NCI-H510A (cell line): ENCODE measurements at places on chromosomes 2 and 18.

DNA sequence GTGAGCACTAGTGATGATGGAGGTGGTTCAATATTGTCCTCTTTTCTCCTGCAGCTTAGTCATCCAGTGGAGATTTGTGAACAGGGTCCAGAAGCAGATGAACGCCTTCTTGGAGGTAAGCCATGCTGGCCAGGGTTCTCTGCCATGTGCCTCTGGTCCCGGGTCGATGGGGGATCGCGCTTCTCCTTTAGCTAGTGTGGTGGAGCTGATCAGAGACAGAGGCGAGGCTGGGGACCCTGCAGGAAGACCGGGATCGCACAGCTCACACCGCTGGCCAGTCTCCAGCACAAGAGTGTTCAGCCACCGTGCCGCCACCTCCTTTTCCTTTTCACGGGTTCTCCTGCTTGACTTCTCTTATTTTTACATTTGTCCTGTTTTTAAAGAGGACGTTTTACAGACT, 243.4 kb downstream of the ALPK2 start:
- no peak for DNase-seq

- DNase-seq: no peak
Measured at GRCh38 chr18:5710235-5710634, 166.4 kb upstream of the EPB41L3 start.

DNA sequence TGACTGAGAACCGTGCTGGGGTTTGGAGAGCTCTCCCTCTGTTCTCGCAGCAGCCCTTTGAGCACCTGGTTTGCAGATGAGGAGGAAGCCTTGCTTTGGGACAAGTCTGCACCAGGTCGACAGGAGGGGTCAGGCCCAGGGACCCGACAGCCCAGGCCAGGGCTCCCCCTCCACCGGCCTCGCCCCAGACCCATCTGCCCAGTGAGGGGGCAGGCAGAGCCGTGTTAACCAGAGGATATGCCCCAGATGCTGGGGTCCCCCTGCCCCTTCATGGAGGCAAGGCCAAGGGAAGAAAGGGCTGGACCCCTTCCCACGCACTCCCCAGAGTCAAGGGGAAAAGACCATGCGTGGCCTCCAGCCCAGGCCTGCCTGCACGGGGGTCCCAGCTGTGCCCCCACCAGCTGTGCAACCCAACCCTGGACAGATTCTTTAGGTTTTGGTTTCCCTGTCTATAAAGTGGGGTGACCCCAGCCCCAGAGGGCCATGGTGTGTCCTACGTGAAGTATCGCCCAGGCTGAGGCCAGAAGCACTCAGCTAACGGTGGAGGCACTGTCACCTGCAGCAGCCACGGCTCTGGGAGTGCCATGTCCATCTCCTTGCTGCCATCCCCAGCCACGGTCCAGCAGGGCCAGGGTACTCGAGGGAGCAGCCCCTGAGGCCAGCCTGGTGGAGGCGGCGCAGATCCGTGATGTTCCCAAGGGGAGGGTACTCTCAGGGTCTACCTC, 4.8 kb upstream of the SNED1 start:
- no peak for DNase-seq

DNA sequence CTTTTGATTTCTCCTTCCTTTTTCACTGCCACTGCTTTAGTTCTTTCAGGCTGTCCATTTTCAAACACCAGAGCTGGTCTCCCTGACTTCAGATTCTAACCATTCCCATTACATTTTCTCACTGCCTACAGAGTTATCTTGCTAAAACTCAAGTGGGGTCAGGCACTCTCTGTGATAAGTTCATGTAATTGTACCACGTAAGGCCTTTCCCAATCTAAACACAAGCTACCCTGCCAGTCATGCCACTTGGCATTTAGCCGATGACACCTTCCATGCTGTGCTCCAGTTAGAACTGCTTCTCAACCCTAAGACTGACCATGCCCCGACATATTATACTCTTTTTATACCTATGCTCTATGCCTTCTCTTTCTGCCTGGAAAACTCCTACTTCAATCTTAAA, 592.4 kb downstream of the DPP10 start:
- DNase-seq: no peak

DNA sequence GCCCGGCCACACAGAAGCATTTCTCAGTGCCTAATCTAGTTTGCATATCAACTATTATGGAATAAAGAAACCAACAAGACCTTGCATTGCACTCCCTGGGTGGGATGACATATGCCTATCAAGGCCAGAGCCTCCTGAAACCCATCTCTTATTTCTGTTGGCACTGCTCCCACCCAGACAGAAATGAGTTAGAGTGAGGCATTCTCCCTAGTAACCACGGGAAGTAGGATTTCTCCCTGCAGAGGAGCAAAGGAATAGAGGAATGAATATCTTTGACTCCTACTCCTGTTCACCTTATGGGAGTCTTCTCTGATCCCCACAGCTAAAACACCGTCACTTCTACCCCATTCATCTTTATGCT, 24.2 kb upstream of the SCYGR1 start:
- DNase-seq: no peak

GRCh38 chr2:176395273-176395854, 126.1 kb downstream of the MTX2 start:
- no peak for DNase-seq

DNA sequence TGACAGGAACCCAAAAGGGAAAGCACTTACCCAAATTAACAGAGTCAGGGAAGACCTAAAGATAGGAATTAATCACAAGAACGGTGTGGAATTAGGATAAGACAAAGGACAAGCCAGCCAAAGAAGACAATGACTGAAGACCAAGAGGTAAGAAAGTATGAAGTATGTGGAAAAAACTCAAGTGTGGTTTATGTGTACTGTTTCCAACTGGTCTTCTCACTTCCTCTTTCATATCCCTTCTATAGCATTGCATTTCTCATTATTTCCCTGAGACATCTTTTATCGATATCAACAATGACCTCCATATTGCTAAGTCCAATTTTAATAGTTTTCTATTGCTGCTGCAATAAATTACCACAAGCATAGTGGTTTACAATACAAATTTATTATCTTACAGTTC, 313.5 kb upstream of the SLC39A10 start:
- DNase-seq: no peak

- DNase-seq: no peak
Measured at GRCh38 chr2:201007584-201007998, 44.1 kb upstream of the ORC2 start.

GRCh38 chr2:41830600-41830999, 217.2 kb upstream of the PKDCC start:
- no peak for DNase-seq

DNA sequence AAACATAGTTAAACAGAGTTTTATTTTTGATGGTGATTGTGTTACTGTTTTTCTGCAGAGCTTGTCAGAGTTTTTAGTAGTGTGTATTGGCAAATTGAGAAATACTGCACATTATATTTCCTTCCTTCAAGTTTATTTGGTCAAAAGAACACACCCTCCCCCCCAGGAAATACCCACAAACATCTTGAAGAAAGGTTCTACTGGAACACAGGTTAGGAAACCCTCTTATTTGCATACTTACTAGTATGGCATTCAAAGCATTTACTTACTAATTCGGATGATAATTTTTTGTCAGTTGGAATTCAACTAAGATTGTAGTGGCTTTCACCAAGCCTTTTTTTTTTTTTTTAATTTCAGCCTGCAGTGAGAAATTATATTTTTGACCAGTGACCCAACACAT, 9.1 kb downstream of the CAB39 start:
- no peak for DNase-seq

GRCh38 chr2:2930841-2931240, 446.8 kb downstream of the EIPR1 start:
- DNase-seq: no peak

GRCh38 chr2:38862476-38862875, 13.3 kb downstream of the DHX57 start:
- DNase-seq: no peak

DNA sequence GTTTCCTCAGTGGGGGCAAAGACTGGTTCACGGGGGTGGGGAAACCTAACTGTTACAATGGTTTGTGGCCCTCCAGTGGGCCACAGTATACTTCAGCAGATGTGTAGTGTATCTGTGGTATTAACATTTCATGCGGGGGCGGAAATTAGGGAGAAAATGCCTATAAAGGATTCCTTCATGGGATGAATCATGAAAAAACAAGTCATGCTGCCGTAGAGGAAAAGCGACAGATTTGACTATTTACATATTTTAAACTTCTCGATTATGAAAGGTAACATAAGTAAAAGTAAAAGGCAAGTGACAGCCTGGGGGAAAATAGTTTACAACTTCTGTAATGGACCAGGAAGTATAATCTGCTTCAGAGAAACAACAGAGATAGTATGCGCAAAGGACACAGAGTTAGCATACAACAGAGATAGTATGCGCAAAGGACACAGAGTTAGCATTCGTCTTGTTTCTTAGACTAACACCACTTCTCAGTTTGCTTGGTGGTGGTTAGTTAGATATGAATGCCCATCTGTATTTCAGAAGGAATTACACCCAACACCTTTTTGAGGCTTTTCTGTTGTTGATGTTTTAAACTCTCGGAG, 41.1 kb downstream of the MRPS9 start:
- no peak for DNase-seq

GRCh38 chr2:146912536-146912935, 932.3 kb upstream of the ACVR2A start:
- DNase-seq: no peak

DNA sequence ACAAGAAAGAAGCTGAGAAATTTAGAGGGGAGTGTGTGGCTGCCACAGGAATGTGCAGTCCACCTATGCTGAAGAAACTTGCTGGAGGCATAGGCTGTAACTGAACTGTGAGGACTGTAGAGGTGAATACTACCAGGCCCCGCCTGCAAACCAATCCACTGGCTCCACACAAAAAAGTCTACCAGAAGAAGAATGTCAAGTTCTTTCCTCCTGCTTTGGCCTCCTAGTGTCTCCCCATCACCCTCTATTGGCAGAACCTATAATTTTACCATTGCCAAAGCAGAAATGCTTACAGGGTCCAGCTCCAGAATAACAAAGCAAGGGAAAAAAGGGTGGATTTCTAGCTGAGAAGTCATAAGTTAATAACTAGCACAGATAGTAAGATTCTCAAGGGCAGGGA, 5.9 kb upstream of the ATP5MC3 start:
- DNase-seq: no peak

GRCh38 chr2:7884338-7884737, 797.5 kb upstream of the ID2 start:
- no peak for DNase-seq

GRCh38 chr2:217263756-217264155, 403.9 kb upstream of the TNP1 start:
- no peak for DNase-seq

DNA sequence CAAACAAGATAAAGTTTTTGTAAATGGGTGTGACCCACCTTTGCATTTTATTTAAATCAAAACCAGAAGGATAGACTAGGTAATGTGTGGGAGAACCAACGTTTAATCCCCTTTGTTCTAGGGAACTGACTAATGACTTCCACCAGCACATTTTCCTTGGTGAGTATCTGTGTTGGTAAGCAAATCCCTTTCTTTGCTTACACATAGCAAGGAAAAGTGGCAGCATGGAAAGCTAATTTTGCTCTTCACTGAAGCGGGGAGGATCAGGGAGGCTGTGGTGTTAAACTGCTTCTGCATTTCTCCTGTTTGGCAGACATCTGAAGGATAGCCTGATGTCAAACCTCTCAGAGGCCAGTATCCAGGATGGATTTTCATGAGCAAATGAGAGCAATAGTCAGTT, 331.1 kb downstream of the PTPRM start:
- no peak for DNase-seq

DNA sequence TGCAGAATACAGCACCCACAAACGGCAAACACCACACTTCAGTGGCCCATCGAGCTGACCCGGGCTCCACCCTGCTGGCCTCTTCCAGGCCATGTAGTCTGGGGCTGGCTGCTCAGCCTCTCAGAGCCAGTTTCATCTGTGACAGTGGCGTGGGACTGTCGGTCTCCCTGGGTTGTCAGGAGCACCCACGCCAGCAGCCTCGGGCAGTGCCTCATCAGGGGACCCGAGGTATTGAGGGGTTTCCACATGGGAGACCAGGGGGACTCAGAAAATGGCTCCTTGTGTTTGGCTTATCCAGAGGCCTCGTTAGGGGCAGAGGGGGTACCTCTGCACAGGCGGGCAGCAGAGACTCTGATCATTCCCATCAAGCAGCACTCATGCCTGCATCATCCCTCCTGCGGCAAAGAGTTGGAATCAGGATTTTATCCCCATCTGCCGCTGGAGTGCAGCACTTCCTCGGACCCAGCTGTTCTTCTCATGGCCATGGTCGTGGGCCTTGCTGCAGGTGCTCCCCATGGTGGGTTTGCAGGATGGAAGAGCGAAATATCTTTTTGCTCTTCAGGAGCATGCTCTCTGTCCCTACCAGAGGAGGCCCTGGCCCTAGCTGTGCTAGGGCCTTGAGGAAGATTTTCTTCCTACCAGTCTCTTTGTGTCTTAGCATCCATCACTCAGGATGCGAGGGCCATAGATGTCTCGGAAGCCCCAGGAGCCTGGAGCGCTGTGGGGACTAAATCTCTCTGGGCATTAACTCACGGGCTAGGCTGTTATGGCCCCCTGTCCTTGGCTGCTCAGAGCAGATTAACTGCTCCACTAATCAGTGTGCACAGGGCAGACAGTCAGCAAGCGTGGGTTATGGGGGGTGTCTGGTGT, 100.8 kb downstream of the CLIP4 start:
- DNase-seq: no peak

- DNase-seq: no peak
Measured at GRCh38 chr2:101002562-101003277, 631 bp downstream of the RPL31 start.

DNA sequence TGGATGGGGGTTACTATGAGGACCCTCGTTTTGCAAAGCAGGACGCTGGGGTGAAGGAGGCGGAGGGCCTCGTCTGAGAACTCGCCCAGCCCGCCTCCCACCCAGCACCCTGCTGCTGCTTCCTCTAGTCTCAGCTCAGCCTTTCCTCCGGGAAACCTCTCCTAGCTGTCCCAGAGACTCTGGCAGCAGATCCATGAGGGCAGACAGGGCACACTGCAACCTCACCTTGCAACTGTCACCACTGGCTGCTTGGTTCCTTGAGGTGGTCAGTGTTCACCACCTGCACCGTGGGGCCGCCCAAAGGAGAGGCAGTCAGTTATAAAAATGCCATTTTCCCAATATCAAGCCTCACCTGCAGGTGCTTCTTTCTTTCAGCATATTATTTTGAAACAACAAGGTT, 45.6 kb downstream of the PARD6G start:
- DNase-seq: no peak

DNA sequence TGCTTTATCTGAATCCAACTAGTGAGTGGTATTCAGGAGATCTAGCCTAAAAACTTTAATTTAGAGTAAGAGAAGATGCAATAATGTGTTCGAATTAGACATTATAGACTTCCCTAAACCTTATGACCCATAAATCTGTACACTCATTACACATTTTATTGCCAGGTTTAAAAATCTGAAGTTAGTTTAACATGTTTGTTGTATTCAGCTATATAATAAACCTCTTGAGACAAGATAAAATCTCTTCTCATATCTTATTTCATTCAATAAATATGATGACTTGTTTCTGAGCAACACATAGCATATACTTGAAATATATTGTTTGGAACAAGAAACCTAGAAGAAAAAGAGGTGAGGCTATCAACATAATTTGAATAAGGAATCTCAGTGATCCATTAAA, 150.7 kb downstream of the CDH7 start:
- no peak for DNase-seq
